ENCODE measurements at places on chromosomes 5 and 9. TPM values are rescaled to one million over a fixed set of nuclear protein-coding genes. Genes with fewer than 3 reads are reported as not detected.

Gene LTC4S
- 6.7 TPM for total RNA-seq

Gene FOXD4L5
- not detected for total RNA-seq

Gene PCDH1
- total RNA-seq = 28.3 TPM

DNA sequence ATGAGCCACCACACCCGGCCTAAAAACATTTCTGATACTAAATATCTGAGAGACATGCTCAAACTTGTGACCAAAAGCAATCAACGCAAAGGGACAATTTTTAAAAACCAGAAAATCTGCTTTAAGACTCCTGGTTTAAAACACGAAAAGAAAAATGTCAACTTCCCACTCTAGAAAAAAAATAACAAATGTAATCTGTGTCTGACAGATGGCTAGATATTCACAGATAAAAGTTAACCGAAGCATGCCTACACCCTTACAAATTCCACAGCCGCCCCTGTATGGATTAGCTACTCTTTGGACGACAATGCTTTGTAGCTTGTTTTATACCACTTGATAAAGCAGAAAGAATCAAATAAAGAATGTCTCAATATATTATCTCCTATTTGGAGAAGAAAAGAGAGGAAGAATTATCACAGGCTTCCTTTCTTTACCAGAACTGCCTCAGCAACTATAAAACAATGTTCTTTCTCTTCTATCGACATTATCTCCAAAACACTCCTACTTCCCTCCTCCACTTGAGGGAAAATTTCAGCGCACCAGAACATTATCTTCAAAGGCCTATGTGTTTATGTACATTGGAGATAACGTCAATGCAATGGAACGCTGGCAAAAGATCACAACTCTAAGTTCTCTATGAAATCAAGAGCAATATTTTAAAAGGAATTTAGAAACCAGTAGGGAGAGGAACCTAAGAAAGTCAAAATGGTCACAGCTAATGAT is 26.2 kb downstream of the CEMIP2 start:
- DNase-seq = no peak
- no peaks in the 10 kb centered on the region for H3K27me3 ChIP-seq
- no peak overlapping the region for H3K27ac ChIP-seq

GRCh38 chr9:35423499-35423898 is 66.4 kb upstream of the RUSC2 start:
- no peaks in the 10 kb centered on the region for H3K4me1 ChIP-seq
- no peaks in the 10 kb centered on the region for H3K27me3 ChIP-seq
- H3K4me3 ChIP-seq = no peak overlapping the region
- DNase-seq = no peak

DNA sequence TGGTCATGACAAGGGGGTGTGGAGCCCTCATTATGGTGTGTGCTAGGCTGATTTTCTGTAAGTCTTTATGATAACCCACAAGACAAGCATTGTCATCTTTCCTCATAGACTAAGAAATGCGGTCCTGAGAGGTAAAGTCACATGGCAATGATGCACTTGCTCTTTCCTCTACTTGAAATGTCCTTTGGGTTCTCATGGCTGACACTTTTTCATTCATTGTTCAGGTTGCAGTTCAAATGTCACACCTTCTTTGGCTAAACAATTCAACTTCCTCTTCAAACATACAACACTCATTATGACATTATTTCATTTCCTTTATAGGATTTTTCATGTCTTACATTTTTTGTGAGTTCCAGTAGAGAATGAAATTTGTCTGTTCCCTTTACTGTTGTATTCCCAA is 323.6 kb upstream of the PRR16 start:
- no peak for DNase-seq
- H3K4me3 ChIP-seq = no peak overlapping the region
- peak overlapping the region; percentile 84 for H3K27ac ChIP-seq
- H3K4me1 ChIP-seq = no peaks in the 10 kb centered on the region

GRCh38 chr5:179319741-179320281 is 25.4 kb downstream of the ADAMTS2 start:
- no peak overlapping the region for H3K4me3 ChIP-seq
- no peaks in the 10 kb centered on the region for H3K36me3 ChIP-seq
- no peaks in the 10 kb centered on the region for H3K27me3 ChIP-seq
- no peak overlapping the region for H3K27ac ChIP-seq
- no peak for DNase-seq

- H3K36me3 ChIP-seq = peaks cover 21% of the 10 kb centered on the region
- H3K27me3 ChIP-seq = no peaks in the 10 kb centered on the region
- DNase-seq = no peak
- no peak overlapping the region for H3K4me3 ChIP-seq
- no peak overlapping the region for H3K27ac ChIP-seq
These were observed 45.0 kb upstream of the IPPK start for GRCh38 chr9:92714787-92715487.

GRCh38 chr5:32421075-32421474 is 23.5 kb downstream of the ZFR start:
- no peaks in the 10 kb centered on the region for H3K27me3 ChIP-seq
- no peak overlapping the region for H3K4me3 ChIP-seq
- no peak for DNase-seq
- H3K4me1 ChIP-seq = peaks cover 7% of the 10 kb centered on the region
- H3K27ac ChIP-seq = no peak overlapping the region

- H3K4me1 ChIP-seq = no peaks in the 10 kb centered on the region
- no peaks in the 10 kb centered on the region for H3K27me3 ChIP-seq
- H3K4me3 ChIP-seq = no peak overlapping the region
- DNase-seq = no peak
- no peaks in the 10 kb centered on the region for H3K36me3 ChIP-seq
These were observed 14.3 kb downstream of the TRIO start for GRCh38 chr5:14157493-14157782.

All from breast epithelium (tissue), 4 donors.